Lower leg skin (tissue), 4 donors: ENCODE measurements at places on chromosomes 2 and 18.

GRCh38 chr2:72159211-72159993, 11.7 kb upstream of the CYP26B1 start:
- DNase-seq, result no peak

DNA sequence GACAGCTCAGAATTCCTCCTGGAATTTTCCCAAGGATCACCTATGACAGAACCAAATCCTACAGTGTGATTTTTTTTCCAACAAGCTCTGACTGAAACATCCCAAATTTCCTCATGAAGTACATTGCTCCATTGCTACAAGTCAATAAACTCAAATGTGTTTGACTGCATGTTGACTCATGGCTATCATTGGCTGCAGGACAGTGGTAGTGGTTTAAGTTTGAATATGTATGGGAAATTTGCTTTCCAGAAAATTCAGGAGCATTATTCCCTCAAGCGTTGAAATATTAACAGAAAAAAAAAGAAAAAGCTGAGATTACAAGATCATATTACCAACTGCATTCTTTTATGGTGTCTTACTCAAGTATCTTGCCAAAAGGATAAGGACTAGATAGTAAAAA, 402.8 kb upstream of the DSEL start:
- no peak for DNase-seq

DNA sequence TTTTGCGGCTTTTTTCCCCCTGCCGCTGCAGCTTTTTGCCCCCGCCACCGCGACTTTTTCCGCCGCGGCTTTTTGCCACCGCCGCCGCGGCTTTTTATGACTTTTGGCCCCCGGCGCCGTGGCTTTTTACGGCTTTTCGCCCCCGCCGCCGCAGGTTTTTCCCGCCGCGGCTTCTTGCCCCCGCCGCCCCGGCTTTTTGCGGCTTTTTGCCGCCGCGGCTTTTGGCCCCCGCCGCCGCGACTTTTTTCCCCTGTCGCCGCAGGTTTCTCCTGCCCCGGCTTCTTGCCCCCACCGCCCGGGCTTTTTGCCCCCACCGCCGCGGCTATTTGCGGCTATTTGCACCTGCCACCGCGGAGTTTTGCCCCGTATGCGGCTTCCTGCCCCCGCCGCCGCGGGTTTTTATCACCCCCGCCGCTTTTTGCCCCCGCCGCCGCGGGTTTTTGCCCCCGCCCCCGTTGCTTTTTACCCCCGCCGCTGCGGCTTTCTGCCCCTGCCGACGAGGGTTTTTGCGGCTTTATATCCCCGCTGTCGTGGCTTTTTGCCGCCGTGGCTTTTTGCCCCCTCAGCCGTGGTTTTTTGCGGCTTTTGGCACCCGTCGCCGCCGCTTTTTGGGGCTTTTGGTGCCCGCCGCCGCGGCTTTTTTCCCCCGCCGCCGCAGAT, 2750.9 kb downstream of the RPIA start:
- DNase-seq, result no peak

GRCh38 chr2:190809139-190809764, 71.4 kb upstream of the GLS start:
- DNase-seq, result no peak

- DNase-seq, result no peak
These were observed 21.9 kb upstream of the CERS6 start for GRCh38 chr2:168434146-168434545.

DNA sequence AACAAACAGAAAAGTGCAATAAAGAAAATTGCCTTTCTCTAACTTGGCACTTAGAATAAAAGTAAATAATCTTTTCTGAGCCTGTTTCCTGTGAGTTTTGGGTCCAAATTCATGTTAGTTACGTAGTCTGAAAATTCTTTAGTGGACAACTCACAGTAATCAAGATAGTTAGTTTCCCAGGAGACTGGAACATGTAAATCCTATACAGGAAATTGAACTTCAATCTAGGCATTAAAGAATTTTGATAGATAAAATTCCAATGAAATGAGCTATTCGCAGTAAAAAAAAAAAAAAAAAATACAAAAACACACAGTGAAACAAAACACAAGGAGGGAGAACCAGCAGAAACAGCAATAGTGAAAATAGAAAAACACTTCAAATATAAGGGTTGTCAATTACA, 83.8 kb upstream of the REG3G start:
- no peak for DNase-seq

DNA sequence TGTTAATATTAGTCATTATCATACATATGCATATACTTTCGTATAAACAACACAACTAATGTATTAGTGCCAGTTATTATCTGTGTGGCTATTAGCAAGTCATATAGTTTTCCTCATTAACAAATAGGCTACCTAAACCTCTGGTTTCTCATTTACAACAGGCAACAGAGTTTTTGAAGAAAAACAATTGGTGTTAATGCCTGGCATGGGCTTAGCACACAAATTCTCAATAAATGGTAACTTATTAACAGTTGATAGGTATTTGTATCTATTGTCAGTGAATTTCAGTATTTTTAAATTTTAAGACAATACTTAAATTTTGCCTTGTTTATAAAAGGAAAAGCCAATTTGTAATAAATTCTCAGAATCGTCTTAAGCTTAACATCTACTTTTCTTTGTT, 182.5 kb downstream of the PMAIP1 start:
- no peak for DNase-seq
